ENCODE measurements at places on chromosomes 2 and 18.

GRCh38 chr18:77271576-77272481, 22.2 kb downstream of the GALR1 start:
- DNase-seq, result no peak

GRCh38 chr2:38398739-38399138, 21.7 kb upstream of the ATL2 start:
- DNase-seq, result no peak

GRCh38 chr2:161133366-161133765, 26.9 kb upstream of the TANK start:
- DNase-seq, result no peak

GRCh38 chr2:137912371-137912770, 51.9 kb upstream of the HNMT start:
- no peak for DNase-seq

DNA sequence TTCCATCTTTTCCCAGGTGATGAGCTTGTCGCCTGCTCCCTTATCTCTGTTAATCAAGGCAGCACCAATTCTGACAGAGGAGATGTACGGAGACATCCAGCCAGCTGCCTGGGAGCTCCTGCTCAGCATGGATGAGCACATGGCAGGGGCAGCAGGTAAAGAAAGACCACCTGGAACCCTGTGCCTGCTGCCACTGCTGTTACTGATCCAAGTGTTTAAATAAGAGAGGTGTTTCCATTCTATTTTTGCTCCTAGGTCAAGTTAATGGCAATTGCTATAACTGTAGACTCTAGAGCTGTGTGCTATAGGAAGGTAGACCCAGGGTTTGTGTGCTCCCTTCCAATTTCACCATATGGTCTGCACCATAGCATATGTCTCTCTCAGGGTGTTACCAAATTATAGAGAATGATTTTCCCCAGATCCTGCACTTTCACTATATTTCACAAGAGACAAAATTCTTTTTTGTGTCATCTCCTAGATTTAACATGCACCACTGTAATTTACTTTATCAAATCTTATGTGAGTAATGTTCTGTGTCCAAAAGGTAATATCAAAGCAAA, 88.6 kb upstream of the RPE start:
- DNase-seq, result no peak

- no peak for DNase-seq
Observed at GRCh38 chr18:77547757-77548156, 298.1 kb downstream of the GALR1 start.

GRCh38 chr2:36071698-36072097, 283.9 kb upstream of the CRIM1 start:
- DNase-seq, result no peak

- no peak for DNase-seq
Observed at GRCh38 chr2:64554117-64554516, 30.0 kb downstream of the AFTPH start.

DNA sequence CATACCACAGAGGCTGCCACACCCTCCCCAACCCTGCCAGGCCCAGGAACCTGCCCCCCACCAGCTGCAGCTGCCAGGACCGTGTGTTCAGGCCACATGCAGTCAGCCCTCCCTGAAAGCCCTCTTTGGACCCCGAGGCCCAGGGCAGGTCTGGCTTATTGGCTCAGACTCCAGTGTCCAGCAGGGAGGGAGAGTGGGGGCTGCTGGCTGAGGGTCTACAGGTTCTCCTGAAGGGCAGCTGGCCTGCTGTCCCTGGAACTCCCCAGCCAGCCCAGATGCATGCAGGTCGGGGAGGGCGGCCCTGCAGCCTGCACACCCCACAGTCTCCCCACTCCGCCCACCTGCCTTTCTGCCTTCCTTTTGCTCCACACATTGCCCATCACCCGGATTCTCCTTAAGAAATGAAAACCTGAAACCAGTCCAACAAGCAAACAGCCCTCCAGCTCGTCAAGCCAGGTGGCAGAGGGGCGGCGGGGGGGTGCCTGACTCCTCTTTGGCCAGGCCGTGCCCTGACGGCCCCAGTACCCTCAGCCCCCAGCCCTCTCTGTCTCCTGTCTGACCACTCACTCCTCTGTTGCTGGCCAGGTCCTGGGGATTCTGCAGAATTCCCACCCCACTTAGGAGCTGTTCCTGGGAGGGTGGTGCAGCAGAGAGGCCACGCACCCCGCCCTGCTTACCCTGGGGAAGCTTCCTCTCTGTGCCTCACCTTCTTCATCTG, 18.0 kb downstream of the GPR35 start:
- no peak for DNase-seq

Measured in OCI-M1 (cell line).